ENCODE measurements at places on chromosomes 5 and 9.

DNA sequence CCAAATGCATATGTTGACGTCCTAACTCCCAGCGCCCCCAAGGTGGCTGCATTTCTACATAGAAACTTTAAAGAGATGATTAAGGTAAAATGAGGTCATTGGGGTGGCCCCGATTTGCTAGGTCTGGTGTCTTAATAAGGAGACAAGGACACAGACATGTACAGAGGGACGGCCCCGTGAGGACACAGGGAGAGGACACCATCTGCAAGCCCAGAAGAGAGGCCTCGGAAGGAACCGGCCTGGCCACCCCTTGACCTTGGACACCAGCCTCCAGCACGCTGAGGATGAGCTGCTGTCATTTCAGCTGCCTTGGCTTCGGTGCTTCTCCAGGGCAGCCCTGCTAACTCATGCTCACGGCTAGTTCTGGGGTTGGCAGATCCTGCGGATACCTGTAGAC, 73.2 kb downstream of the MRPL36 start:
- DNase-seq, result no peak

DNA sequence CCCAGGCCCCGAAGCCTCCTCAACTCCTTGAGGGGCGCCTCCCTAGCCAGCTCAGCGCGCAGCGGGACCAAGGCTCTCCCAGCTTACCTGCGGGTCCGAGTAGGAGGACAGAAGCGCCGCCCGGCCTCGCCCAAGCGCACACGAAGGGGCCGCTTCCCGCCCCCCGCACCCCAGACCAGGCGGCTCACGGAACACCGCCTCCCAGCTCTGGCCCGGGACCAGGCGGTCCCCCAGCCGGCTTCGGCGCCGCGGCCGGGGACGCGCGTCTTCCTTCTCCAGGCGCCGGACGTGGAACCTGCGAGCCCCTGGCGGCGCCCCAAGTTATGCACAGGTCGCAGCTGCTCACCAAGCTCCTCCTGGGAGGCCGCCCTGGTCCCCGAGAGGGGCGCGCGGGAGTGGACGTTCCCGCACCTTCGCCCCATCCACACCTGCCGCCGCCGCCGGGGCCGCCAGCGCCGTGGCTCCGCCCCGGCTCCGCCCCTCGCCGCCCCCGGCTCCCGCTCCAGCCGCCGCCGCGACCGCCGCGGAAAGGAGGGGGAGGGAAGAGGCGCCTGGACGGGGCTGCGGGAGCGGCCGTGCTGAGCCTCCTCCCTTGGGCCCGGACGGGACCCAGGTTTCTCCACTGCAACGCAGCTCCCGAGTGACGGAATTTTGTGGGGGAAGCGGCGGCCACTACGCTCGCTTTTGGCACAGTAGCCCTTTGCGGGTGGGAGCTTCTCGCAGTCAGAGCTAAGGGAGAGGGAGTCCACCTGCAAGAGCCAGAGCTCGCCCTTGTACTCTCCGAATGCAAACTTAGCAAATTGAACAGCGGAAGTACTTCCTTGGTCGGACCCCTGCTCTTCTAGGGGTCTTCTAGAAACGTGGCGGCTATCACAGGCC, 77.5 kb upstream of the IFNE start:
- DNase-seq, result peak; percentile 61

DNA sequence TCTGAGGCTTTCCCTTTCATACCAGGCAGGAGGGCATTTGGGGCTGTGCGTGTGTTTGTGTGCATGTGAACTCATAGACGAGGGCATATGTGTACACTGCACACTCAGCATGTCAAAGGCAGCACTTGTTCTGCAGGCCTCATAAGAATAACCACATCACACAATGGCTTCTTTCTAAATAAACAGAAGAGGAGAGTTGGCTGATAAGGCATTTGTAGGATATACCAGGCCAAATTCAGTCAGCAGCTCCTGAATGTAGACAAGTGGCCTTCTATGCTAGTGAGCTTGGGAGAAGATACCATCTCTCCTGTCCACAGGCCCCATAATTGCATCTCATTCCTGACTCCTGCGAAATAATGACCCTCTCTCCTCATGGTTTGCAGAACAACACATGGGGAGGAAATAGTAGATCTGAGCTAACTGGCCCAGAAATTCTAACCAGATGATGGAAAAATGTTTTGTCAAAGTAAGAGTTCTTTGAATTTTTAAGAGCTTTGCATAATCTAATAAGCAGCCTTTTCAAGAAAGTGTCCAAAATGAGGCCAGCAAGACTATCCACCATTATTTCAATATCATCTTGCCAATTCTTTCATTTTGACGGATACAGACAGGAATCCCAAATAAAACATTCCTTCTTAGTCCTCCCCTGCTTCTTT, 60.5 kb upstream of the GAS1 start:
- DNase-seq, result no peak

GRCh38 chr9:137429974-137430722, 7.0 kb downstream of the NOXA1 start:
- no peak for DNase-seq

GRCh38 chr5:36703245-36703860, 96.9 kb downstream of the SLC1A3 start:
- no peak for DNase-seq

DNA sequence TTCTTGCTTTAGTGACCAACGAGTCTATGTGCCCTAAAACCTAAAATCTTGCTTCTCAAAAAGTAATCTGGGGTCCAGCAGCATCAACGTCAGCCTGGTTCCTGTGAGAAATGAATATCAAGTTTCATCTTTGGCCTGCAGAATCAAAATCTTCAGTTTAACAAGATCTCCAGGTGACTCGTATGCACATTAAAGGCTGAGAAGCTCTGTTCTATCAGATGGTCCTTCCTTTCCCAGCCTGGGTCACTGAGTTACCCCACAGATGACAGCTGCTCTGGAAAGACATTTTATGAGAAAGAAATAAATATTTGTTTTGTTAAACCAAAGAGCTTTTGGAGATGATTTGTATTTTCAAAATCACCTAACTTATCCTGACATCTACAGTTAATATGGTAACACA, 75.8 kb downstream of the ADAMTSL1 start:
- no peak for DNase-seq

DNA sequence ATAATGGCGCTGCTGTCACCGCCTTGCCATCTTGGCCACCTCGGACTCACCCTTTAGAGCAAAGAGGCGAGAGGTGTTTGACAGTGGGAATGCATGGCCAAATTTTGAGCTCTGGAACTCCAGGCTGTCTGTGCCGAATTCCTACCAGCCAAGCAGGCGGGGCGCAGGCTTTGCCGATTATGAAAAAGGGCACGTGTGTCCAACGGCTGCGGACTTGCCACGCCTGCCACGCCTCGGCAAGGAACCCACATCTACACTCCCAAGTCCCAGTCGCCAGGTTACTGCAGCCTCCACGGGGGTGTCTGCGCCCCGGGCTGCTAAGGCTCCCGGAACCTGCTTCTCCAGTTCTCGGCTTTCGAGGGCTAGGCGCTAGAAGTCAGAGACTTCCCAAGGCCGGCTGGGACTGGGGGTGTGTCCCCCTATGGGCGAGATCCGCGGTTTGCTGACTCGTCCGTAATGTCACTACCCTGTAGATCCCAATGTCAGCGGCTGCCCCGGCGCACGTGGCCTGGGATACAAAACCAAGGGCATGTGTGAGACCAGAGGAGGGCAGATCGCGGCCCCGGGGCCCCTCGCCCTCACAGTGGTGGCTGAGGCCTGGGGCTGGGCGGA, 2.8 kb downstream of the NPR3 start:
- DNase-seq, result peak; percentile 19

DNA sequence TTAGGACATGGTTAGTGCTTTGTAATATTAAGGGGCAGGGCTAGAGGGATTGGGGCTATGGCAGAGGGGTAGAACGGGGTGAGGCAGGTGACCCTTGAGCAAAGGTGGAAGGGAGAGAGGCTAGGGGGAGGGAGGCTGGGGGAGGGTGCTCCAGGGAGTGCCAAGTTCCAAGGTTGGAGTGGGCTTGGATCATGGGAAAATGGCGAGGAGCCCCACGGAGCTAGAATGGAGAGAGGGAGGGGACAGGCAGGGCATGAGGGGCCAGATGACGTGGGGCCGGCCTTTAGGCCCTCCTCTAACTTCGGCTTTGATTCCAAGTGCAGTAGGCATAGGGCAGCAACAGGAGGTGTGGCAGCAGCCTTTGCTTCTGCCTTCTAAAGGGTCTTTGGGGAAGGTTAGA, 171.8 kb upstream of the PANK3 start:
- DNase-seq, result no peak

GRCh38 chr9:82320566-82320965, 332.0 kb downstream of the SPATA31D1 start:
- DNase-seq, result no peak

- DNase-seq, result no peak
These were observed 144.7 kb downstream of the CFAP90 start for GRCh38 chr5:7706256-7706655.

- DNase-seq, result peak; percentile 39
These were observed 23.7 kb upstream of the MROH2B start for GRCh38 chr5:41094871-41095270.

DNA sequence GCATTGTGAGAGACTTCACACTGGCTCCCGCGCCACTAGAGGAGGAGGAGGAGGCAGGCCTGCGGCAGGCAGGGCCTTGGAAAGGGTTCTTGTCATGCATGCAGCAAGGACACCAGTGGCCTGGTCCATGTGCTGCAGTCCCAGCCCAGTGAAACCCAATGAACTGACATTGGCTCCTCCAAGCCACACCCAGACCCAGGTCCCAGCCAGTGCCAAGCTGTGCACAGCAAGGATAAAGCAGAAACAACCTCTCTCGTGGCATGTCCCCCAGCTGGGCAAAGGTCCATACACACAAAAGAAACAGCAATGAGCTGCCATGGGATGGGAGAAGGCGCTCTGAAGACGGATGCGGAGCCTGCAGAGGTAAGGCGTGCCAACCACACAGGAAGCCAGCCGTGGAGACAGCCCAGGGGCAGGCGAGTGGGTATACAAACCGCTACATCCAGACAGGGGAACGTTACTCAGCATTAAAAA, 89.2 kb downstream of the SEMA4D start:
- DNase-seq, result no peak

GRCh38 chr5:150623152-150623877, 17.1 kb upstream of the SYNPO start:
- DNase-seq, result no peak

GRCh38 chr5:170475294-170476000, 28.4 kb upstream of the KCNIP1 start:
- no peak for DNase-seq

- DNase-seq, result no peak
These were observed 71.3 kb downstream of the NDFIP1 start for GRCh38 chr5:142179776-142180387.

GRCh38 chr5:149584121-149584520, 2.8 kb downstream of the ARHGEF37 start:
- no peak for DNase-seq

DNA sequence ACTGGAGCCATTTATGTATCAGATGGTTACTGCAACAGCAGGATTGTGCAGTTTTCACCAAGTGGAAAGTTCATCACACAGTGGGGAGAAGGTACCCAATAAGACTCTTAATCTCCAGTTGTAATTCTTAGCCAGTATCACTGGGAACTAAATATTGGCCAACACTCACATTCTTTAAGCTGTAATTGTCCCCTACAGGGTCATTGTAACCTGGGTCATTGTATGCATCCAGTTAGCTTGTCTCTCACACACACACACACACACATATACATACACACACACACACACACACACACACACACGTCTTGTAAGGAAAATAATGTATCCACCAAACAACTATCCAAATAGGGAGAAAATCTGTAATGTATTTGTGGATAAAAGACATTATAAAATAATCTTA, 113.0 kb downstream of the GIN1 start:
- no peak for DNase-seq

GRCh38 chr5:176574297-176574591, 25.1 kb downstream of the CDHR2 start:
- DNase-seq, result no peak

- DNase-seq, result peak; percentile 94
These were observed 23.2 kb upstream of the LRRC14B start for GRCh38 chr5:167982-168660.

DNA sequence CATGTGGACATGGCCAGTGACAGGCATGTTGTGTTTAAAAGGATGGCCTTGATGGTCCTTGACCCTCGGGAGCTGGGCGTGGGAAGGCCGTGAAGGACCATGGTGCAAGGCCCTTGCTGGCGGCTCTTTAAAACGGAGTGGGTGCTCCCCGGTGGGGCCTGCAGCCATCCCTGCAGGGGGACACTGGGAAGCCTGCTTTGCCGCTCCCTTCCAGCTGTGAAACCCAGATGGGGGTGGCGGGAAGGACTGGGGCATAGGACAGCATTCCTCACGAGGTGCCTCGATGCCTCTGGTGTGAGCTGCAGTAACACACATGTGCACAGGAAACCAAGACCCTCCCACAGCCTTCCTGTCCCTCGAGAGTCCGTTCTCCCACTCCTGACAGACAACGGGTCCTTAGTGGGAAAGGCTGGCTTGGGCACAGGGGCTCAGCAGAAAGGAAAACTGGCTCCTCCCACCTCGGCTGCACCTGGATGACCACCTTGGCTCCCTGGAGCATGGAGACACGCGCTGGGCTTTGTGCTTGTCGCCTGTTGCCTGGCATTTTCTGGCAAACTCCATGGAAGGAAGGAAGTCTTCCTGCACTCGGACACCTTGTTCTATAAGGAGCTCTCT, 30.3 kb upstream of the IRX4 start:
- DNase-seq, result no peak

GRCh38 chr5:96316017-96316416, 117.0 kb downstream of the PCSK1 start:
- no peak for DNase-seq

GRCh38 chr9:84940294-84940693, 270.8 kb downstream of the NTRK2 start:
- DNase-seq, result no peak

DNA sequence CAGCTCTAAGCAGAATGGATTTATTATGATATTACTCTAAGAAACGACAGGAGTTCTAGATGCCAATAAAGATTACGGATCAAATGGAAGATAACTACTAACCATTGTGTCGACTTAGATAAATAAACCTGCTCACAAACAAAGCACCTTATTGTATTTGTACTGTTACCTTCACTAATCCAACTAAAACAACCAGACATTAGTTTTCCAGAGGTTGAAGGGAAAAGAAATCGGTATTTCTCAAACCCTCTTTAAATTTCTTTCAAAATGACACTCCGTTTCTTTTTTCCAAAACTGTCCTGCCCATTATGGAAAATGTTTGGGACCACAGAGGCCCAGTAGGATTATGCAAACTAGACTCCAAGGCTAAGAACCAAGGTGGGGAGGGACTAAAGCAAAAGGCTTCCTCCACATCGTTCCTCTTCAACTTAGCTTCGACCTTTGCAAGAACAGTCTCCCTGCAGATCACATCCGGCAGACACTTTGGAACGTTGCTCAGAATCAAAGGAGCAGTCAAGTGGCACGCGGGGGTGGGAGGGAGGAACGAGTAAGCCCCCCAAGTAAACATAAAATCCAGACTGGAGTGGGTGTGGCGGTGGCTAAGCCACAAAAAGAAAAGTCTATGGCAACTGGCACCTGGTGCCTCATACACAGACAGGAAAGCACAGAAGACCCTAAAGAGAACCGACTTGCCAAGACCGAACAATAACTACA, 2.7 kb downstream of the MLLT3 start:
- DNase-seq, result no peak

GRCh38 chr5:26847041-26847736, 191.2 kb downstream of the CDH9 start:
- DNase-seq, result no peak

GRCh38 chr5:58774937-58775336, 192.1 kb downstream of the RAB3C start:
- DNase-seq, result no peak
